ENCODE measurements at places on chromosomes 3 and 15. TPM values are rescaled to one million over a fixed set of nuclear protein-coding genes. Genes with fewer than 3 reads are reported as not detected.

The GADL1 gene
- total RNA-seq, result not detected

The GP9 gene
- total RNA-seq, result not detected

The ARPP21 gene
- total RNA-seq, result not detected

The PRR20G gene
- not detected for total RNA-seq

The ISLR gene
- total RNA-seq, result 0.17 TPM
